ENCODE measurements at places on chromosomes 6 and 20. TPM values are rescaled to one million over a fixed set of nuclear protein-coding genes. Genes with fewer than 3 reads are reported as not detected.

CBFA2T2 gene
- total RNA-seq: 5.3 TPM

EFCAB8 gene
- total RNA-seq: under 0.01 TPM

CRISP3 gene
- total RNA-seq: not detected

NKX2-4 gene
- not detected for total RNA-seq

DEFB132 gene
- total RNA-seq: not detected

GRCh38 chr6:106321940-106322339 lies 3.6 kb downstream of the ATG5 start:
- no peak for DNase-seq

DNA sequence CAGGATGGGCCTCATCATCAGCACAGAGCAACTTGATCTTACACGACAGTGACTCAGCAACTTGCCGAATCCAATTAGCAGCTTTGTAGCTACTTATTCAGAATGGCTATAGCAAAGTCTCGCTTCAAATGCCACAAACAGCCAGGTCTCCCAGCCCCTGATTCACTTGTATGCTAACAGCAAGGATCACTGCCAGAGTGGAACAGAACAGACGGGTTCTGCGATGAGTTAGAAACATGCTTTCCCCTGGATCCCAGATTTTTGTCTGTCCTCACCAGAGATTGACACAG lies 254.4 kb downstream of the NRN1 start:
- DNase-seq: peak; percentile 66

DNA sequence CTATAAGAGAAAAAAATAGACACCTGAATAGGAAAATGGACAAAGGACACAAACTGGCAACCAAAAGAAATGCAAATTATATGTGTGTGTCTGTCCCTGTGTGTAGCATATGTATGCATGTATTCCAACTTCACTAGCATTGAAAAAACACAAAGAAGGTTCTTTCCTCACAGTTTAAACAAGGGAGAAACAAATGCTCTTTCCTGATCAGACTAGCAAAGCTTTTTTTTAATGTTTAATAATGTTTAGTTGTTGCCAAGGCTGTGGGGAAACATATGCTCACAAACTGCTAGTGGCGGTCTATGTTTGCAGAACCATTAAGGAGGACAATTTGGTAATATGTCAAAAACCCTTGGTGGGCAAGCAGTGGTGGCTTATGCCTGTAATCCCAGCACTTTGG lies 22.4 kb downstream of the SMLR1 start:
- DNase-seq: no peak

GRCh38 chr20:32971703-32972161 lies 32.5 kb downstream of the SUN5 start:
- DNase-seq: no peak

GRCh38 chr20:45617591-45617990 lies 11.9 kb upstream of the WFDC10A start:
- DNase-seq: no peak

GRCh38 chr6:147029923-147030322 lies 174.3 kb upstream of the STXBP5 start:
- DNase-seq: no peak

DNA sequence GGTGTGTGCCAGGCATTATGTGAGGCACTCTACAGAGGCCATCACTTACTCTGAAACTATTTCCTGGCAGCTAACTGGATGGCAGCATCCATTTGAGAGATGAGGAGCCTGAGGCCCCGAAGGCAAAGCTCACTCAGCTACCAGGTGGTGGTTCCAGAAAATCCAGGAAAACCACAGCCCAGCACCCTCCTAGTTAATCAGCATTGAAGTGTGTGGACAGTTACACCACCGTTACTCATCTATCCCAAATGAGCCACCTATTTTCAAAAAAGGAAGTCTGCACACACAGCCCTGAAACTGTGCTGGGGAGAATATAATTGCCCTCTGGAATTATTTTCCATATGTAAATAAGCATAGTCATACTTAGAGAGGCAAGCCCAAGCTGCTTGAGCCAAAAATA lies 67.4 kb downstream of the CNBD2 start:
- DNase-seq: no peak
